Ovary (tissue), 10 donors: ENCODE measurements at places on chromosomes 6 and 20. TPM values are rescaled to one million over a fixed set of nuclear protein-coding genes. Genes with fewer than 3 reads are reported as not detected.

The KCNG1 gene
- total RNA-seq, result 0.48 TPM

The DSN1 gene
- 6.1 TPM for total RNA-seq

The BMP7 gene
- 5.6 TPM for total RNA-seq

The HLA-DQB2 gene
- total RNA-seq, result not detected

The PBX2 gene
- 101 TPM for total RNA-seq

GRCh38 chr6:84346372-84346771 is 118.9 kb upstream of the CEP162 start:
- H3K27me3 ChIP-seq, result no peaks in the 10 kb centered on the region
- H3K36me3 ChIP-seq, result no peaks in the 10 kb centered on the region
- no peak for DNase-seq

GRCh38 chr20:59211208-59211765 is 47.7 kb downstream of the ZNF831 start:
- H3K27me3 ChIP-seq, result no peaks in the 10 kb centered on the region
- H3K36me3 ChIP-seq, result no peaks in the 10 kb centered on the region
- no peak for DNase-seq
- H3K4me3 ChIP-seq, result no peak overlapping the region
- H3K4me1 ChIP-seq, result no peaks in the 10 kb centered on the region

DNA sequence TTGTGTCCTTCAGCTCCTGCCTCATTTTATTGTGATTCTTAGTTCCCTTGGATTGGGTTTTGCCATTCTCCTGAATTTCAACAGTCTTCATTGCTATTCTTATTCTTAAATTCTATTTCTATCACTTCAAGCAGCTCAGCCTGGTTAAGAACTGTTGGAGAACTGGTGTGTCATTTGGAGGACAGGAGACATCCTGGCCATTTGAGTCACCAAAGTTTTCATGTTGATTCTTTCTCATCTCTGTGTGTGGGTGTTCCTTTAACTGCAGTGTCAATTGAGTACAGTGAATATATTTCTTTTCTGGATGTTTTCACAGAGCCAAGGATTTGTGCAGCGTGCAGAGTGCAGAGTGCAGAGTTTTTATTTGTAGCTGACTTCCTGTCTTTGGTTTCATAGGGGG is 33.5 kb upstream of the TFB1M start:
- no peaks in the 10 kb centered on the region for H3K27me3 ChIP-seq
- no peaks in the 10 kb centered on the region for H3K36me3 ChIP-seq
- no peak overlapping the region for H3K4me3 ChIP-seq

GRCh38 chr6:31544676-31545075 is 1.7 kb downstream of the ATP6V1G2 start:
- H3K4me1 ChIP-seq, result peaks cover 10% of the 10 kb centered on the region
- H3K27me3 ChIP-seq, result no peaks in the 10 kb centered on the region
- H3K27ac ChIP-seq, result no peak overlapping the region
- no peak for DNase-seq
- H3K36me3 ChIP-seq, result no peaks in the 10 kb centered on the region
- no peak overlapping the region for H3K4me3 ChIP-seq

DNA sequence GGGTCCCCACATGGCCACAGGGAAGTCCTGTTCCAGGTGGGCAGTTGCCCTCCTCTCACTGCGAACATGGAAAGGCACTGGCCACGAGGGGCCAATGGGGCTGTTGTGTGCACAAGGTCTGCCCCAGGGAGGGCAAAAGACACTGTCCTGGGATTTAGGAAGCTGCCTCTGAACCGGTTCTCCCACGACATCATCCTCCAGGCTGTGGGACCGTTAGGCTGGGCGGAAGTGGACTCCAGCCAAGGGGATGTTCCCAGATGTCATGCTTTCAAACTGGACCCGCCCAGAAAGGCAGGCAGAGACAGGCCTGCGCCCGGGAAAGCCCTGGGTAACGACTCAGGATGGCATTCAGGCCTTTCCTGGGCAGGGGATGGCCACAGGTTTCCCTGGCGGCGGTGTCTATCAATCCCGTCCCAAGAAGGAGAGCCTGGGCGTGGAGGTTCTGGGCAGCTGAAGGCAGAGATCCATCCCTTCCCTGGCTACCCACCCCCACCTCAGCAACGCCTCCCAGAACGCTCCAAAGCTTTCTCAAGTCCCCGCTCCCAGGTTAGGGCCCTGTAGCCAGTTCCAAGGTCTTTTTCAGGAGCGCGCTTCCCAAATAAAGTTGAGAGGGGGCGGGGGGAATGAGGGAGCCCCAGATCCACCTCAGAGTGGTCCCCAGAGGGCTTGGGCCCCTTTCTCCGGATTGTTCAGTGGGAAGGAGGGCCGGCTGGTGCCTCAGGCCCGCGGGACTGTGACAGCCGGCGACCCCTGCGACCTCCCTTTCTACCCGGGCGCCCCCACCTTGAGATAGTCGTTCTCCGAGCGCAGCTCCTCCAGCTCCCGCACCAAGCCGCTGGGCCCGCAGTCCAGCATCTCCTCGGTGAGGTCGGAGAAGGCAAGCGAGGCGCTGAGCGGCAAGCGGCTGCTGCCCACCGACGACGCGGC is 13.8 kb upstream of the TLDC2 start:
- peaks cover 20% of the 10 kb centered on the region for H3K4me1 ChIP-seq
- no peaks in the 10 kb centered on the region for H3K27me3 ChIP-seq
- peak overlapping the region; percentile 46 for H3K4me3 ChIP-seq
- peak overlapping the region; percentile 89 for H3K27ac ChIP-seq
- peak; percentile 87 for DNase-seq
- no peaks in the 10 kb centered on the region for H3K36me3 ChIP-seq

- DNase-seq, result no peak
- no peak overlapping the region for H3K27ac ChIP-seq
- no peaks in the 10 kb centered on the region for H3K27me3 ChIP-seq
These were observed 50.3 kb upstream of the NAA20 start for GRCh38 chr20:19966840-19967239.

GRCh38 chr6:102216232-102216631 is 822.7 kb downstream of the GRIK2 start:
- no peaks in the 10 kb centered on the region for H3K36me3 ChIP-seq
- H3K27ac ChIP-seq, result no peak overlapping the region
- DNase-seq, result no peak
- no peak overlapping the region for H3K4me3 ChIP-seq
- H3K4me1 ChIP-seq, result no peaks in the 10 kb centered on the region
- H3K27me3 ChIP-seq, result no peaks in the 10 kb centered on the region

DNA sequence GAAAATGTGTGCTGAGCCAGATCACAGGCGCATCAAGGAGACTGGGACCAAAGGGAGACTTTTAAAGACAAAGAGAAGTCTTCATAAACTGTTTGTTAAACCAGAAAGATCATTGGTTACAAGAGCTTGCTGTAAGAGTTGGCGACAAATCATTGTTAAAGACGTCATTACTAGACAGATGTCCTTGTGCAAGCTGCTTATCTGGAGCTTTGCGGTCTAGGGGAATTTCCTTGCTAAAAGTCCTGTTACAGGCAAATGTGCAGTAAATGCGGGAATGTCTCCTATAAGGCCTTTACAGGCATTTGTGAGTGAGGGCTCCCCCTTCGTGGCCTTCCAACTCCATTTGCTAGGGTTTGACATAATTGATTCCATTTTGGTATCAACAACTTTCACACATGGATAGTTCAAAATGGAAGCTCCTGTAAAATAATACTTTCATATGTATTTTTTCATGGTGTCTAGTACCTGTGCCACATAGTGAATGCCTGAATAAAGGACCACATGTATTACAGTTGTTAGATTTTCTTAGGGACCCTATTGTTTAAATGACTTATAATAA is 362.4 kb downstream of the UTRN start:
- H3K4me3 ChIP-seq, result no peak overlapping the region
- no peaks in the 10 kb centered on the region for H3K36me3 ChIP-seq
- DNase-seq, result no peak
- H3K4me1 ChIP-seq, result no peaks in the 10 kb centered on the region
- no peaks in the 10 kb centered on the region for H3K27me3 ChIP-seq

GRCh38 chr6:36197739-36198221 is 1.2 kb downstream of the BRPF3 start:
- no peaks in the 10 kb centered on the region for H3K36me3 ChIP-seq
- H3K27me3 ChIP-seq, result no peaks in the 10 kb centered on the region
- H3K4me3 ChIP-seq, result peak overlapping the region; percentile 61
- peaks cover 15% of the 10 kb centered on the region for H3K4me1 ChIP-seq
- peak overlapping the region; percentile 86 for H3K27ac ChIP-seq
- peak; percentile 23 for DNase-seq

DNA sequence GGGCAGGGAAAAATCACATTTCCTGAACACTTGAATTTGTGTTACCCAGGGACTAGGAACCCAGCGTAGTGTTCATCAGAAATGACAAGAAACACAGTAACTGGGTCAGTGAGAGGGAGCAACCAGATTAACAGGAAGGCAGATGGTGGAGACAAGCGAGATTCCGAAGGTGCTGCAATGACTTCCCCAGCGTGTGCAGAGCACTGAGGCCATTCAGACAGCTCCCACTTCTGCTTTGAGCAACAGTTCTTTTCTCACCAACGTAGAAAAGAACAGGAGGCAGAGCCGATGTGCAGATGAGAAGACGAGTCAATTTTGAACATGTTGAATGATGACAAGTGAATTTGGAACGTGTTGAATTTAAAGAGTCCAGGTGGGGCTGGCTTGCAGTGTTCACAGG is 63.1 kb upstream of the IFNGR1 start:
- H3K4me3 ChIP-seq, result no peak overlapping the region
- H3K27me3 ChIP-seq, result no peaks in the 10 kb centered on the region
- no peaks in the 10 kb centered on the region for H3K36me3 ChIP-seq
- DNase-seq, result no peak

GRCh38 chr6:133891149-133891926 is 2.4 kb downstream of the TCF21 start:
- no peaks in the 10 kb centered on the region for H3K27me3 ChIP-seq
- H3K4me3 ChIP-seq, result peak overlapping the region; percentile 63
- H3K36me3 ChIP-seq, result no peaks in the 10 kb centered on the region
- peaks cover 9% of the 10 kb centered on the region for H3K4me1 ChIP-seq

DNA sequence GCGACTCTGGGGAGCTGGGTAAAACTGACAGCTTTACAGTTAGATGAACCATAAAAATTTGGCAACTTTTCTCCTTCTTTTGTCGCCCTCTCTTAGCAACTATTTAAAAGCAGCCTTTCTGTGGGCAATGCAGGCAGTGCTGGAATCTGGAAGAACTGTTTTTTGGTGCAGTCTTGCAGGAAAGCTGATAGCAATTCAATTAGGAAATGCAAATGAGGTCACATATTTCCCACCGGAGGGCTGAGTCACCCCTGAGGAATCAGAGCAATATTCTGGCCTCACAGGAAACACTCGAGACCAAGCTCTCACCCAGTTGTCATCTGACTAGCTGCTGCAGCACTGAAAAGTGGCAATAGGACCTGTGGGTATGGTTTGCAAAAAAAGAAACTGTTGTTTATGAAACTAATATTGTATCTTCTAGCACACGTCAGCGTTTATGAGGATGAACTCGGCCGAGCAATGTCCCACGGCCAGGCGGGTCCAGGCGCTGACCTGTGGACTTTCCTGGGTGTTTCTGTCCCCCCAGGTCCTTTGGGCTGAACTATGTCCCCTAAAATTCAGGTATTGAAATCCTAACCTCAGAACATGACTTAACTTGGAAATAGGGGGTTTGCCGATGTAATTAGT is 312.3 kb downstream of the TAF4 start:
- H3K4me1 ChIP-seq, result no peaks in the 10 kb centered on the region
- no peaks in the 10 kb centered on the region for H3K27me3 ChIP-seq
- H3K36me3 ChIP-seq, result no peaks in the 10 kb centered on the region
- no peak overlapping the region for H3K27ac ChIP-seq
- DNase-seq, result no peak

DNA sequence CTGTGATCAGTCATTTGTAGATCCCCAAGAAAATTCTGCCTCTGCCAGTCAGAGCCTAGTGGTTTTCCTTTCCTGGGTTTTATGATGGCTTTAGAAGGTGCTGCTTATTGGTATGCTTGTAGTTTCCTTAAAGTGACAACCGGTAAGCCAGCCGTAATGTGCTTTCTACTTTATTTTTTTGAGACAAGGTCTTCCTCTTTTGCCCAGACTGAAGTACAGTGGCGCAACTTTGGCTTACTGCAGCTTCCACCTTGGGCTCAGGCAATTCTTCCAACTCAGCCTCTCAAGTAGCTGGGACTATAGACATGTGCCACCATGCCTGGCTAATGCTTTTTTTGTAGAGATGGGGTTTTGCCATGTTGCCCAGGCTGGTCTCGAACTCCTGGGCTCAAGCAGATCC is 23.5 kb downstream of the MCM8 start:
- H3K4me3 ChIP-seq, result no peak overlapping the region
- H3K36me3 ChIP-seq, result no peaks in the 10 kb centered on the region
- H3K27ac ChIP-seq, result no peak overlapping the region
- H3K27me3 ChIP-seq, result no peaks in the 10 kb centered on the region
- DNase-seq, result no peak

- no peaks in the 10 kb centered on the region for H3K4me1 ChIP-seq
- no peak overlapping the region for H3K4me3 ChIP-seq
- H3K27ac ChIP-seq, result no peak overlapping the region
- H3K36me3 ChIP-seq, result no peaks in the 10 kb centered on the region
- DNase-seq, result no peak
These were observed 96.8 kb downstream of the ADTRP start for GRCh38 chr6:11681770-11682169.

DNA sequence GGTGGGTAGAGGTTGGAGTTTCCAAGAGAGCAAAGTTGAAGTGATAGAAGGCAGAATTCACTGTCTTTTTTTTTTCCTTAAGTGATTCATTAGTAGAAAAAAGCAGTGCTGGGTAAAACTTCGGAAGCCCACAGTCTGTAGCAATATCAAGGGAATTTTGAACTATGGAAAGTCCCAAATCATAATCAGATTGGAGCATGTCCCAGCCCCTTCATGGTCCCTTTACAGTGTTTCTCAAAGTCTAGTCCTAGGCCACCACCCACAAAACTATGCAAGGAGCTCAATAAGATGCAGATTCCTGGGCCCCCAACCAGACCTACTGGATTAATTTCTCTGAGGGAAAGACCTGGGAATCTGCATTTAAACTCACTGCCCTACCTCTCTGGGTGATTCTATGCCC is 22.6 kb downstream of the NEDD9 start:
- H3K4me3 ChIP-seq, result no peak overlapping the region
- DNase-seq, result no peak
- H3K36me3 ChIP-seq, result no peaks in the 10 kb centered on the region
- no peaks in the 10 kb centered on the region for H3K4me1 ChIP-seq
- no peaks in the 10 kb centered on the region for H3K27me3 ChIP-seq

DNA sequence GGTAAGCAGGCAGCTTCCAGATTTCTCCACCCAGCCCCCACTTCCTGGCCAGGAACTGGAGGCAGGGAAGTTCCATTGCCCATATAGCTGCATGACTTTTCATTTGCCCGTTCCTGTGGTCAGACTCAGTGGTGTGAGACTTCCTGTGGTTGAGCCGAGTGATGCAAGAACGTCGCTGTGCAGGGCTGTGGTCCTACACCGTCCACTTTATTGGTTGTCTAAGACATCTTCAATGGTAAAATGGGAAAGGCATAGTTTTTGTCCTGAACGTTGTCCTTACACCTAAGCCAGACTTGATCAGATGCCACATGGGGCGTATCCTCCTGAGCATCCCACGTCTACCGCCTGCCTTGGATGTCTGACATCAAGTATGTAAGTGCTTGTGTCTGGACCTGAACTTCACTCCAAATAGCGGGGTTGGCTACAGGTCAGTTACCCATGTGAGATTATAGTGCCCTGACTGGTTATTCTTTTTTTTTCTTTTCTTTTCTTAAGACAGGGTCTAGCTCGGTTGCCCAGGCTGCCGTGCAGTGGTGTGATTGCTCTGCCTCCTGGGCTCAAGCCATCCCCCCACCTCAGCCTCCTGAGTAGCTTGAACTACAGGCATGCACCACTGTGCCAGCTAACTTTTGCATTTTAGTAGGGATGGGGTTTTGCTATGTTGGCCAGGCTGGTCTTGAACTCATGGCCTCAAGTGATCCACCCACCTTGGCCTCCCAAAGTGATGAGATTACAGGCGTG is 25.9 kb upstream of the GTSF1L start:
- no peak overlapping the region for H3K4me3 ChIP-seq
- no peak for DNase-seq
- H3K4me1 ChIP-seq, result no peaks in the 10 kb centered on the region
- H3K27me3 ChIP-seq, result no peaks in the 10 kb centered on the region
- H3K36me3 ChIP-seq, result no peaks in the 10 kb centered on the region
- no peak overlapping the region for H3K27ac ChIP-seq
